Breast epithelium (tissue), 4 donors: ENCODE measurements at places on chromosomes 6 and 20. TPM values are rescaled to one million over a fixed set of nuclear protein-coding genes. Genes with fewer than 3 reads are reported as not detected.

DNA sequence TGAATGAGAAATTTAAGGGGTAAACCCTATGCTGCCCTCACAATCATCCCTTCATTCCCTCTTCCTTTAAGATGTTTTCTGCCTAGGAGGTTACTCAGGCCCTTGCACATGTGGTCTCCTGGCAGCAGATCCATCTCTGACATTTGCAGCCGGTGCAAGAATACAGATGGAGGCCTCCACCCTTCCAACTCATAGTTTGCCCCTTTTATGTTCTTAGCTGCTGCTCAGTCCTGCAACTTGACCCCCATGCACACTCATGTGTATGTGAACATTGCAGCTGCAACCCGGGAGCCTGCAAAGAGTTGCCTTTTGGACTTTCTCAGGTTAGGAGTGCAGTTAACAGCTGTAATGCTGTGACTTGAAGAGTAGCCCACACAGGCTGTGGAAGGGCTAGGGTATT, 131.9 kb upstream of the SGK1 start:
- DNase-seq: no peak

- DNase-seq: no peak
Observed at GRCh38 chr6:99362678-99363268, 13.3 kb upstream of the FAXC start.

Gene MUC21
- not detected for total RNA-seq

GRCh38 chr6:111147440-111147839, 60.1 kb downstream of the SLC16A10 start:
- DNase-seq: no peak

DNA sequence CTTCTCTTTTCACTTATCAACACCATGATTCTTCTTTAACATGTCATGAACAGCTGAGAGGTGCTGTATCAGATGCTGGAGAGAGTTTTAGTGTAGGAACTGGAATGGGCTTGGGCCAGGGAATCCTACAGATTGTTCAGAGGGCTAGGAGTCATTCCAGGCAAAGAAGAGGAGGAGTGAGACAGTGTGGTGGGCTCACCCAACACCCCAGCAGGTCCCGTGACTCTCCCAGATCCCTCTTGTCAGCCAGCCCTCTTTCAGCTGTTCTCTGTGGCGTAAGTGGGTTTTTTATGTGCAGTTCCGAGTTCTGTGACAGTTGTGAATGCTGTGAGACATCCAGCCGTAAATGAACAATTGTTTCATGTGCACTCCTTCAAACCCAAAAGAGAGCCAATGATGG, 31.4 kb upstream of the CEP162 start:
- no peak for DNase-seq
